ENCODE measurements at places on chromosomes 1 and 21. TPM values are rescaled to one million over a fixed set of nuclear protein-coding genes. Genes with fewer than 3 reads are reported as not detected.

Gene CA6
- total RNA-seq: not detected

GRCh38 chr1:62309906-62310305, 9.3 kb downstream of the KANK4 start:
- DNase-seq: no peak

Gene RIMS3
- 4.4 TPM for total RNA-seq

GRCh38 chr1:109546311-109547109, 1.9 kb upstream of the GNAI3 start:
- DNase-seq: peak; percentile 88

GRCh38 chr1:33173091-33173490, 8.8 kb downstream of the TRIM62 start:
- no peak for DNase-seq

- DNase-seq: no peak
Observed at GRCh38 chr1:170284016-170284415, 138.3 kb downstream of the NTMT2 start.

DNA sequence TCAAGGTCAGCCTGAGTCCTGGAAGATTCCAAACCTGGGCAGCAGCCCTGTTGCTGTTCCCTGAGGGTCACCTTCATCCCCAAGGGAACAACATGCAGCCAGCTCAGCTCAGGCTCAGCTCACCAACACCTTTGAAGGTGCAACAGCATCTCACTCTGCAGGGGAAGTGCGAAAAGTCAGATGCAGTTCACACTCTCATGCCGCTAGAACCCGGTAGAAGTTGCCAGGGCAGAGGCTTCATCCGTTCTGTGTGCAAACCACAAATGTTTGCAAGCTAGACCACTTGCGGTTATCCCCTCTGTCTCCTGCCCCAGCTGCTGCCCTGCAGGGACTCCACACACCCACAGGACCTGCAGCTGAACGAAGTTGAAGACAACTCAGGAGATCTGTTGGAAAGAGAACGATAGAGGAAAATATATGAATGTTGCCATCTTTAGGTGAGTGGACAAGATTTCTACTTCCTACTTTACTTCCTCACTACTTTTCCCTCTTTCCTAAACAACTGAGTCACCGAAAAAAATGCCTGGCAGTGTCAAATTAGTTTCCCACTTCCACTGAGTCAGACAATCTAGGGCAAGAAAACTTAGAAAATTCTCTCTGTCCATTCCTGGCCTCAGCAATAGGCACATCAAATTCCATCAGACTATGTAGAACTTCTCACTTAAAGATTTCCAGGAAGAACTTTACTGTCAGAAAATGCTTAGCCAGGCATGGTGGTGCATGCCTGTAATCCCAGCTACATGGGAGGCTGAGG, 1.8 kb upstream of the FCRL6 start:
- no peak for DNase-seq

Gene CTXND2
- total RNA-seq: not detected

GRCh38 chr1:207503950-207504349, 8.0 kb downstream of the CR1 start:
- DNase-seq: no peak

Gene PCP4L1
- 0.32 TPM for total RNA-seq

GRCh38 chr1:236913371-236914037, 90.7 kb downstream of the MT1HL1 start:
- DNase-seq: no peak

DNA sequence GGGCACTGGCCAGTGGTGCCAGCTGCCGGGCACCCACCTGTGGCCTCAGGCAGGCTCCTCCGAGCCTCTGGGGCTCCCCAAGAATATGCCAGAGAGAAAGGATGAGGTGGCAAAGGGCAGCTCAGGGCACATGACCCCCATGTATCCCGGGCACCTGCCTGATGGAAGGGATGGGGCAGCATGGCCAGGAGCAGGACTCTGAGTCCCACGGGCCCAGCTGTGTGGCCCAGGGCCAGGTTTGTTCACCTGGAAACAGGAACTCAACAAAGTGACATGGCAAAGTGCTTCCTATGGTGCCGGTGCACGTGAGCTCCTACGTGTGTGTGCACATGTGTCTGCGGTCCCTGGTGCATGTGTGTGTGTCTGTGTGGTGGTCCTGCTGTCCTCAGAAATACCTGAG, 9.5 kb upstream of the GPR153 start:
- DNase-seq: no peak

Gene CYP4Z1
- 19.2 TPM for total RNA-seq

- no peak for DNase-seq
Observed at GRCh38 chr21:45987121-45987711, 5.6 kb downstream of the COL6A1 start.

- DNase-seq: no peak
Observed at GRCh38 chr1:66313429-66313828, 220.5 kb upstream of the SGIP1 start.

DNA sequence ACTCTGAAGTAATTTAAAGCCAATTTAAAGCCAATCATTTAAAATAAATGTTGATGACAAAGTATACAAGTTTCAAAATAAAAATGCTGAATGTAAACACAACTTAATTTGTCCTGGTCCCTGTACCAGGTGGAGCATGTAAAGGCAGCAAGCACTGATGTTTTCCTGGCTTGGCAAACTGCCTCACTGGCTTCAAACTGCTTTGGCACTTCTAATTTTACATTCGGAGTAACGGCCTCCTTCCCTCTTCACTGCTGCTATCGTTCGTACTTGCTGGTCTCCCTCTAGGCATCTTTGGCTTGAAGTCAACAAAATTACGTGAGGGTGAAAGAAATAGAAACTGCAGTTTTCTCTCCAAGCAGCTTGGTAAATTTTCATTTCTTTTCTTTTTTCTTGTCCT, 287.9 kb downstream of the LTN1 start:
- no peak for DNase-seq

Gene PAPPA2
- 1.2 TPM for total RNA-seq

DNA sequence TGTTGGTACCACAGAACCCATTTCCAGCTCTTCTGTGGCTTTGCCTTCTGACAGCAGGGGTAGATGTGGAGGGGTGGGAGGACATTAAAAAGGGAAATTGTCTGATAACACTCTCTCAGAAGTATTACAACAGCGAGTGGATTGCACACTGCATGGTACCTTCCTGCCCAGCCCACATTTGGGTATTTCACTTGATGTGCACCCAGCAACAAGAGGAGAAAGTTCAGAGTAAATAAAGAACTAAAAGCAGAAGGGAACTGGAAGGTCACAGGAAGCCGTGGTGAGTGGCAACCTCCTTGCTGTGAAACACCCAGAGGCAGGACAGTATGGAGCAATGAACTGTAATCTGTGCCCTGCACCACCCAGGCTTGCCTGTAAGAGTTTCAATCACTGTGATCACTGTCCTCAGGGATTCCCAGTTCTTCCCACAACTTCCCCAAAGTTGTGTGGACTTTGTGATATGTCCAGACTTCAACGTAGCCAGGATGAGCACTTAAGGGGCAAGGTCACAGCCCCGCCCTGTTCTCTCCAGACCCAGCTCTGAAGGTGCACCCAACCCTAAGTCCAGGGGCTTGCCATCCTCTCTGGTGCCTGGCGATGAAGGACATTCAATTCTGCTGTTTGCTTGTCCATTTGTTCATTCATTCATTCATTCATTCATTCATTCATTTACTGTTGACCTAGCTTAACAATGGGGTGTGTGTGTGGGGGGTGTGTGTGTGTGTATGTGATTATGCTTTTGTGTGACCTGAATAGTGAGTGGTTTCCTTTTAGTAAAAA, 18.7 kb upstream of the F5 start:
- no peak for DNase-seq

All from breast epithelium (tissue), 4 donors.